ENCODE measurements at places on chromosomes 11 and 22.

GRCh38 chr11:70583781-70584218, 185.5 kb downstream of the CTTN start:
- no peak for DNase-seq

DNA sequence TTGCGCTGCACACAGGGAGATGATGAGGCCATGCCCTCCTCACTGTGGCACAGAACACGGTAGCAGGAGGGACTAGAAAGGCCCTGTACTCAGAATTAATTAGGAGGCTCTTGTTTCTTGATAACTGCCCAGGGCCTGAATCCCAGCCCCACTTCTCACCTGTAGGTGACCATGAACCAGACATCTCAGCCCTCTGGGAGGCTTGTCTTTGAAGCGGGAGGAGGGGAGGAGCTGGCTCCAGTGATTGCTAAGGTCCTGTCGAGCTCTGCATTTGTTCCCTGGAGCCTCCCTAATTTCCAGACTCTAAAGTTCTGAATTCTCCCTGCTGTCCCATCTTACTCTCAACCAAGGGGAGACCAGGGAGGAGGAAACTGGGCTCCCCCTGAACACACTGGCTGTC, 19.8 kb upstream of the OAF start:
- DNase-seq, result no peak

DNA sequence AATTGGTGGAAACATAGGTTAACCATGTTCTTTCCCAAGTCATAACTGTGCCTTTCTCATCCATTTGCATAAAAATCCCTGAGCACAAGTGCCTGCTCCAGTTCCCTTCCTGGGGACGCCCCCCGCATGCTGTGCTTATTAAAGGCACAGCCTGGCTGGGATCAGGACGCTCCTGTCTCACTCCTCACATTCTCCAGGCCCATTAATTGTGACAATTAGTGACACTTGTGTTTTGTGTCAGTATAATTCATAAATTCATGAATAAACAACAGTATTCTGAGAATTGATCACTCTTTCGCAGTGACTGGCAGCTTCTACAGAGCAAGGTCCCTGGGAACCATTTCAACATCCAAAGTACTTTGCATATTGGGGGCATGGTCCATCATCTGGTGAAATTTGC, 1354.4 kb downstream of the TBC1D22A start:
- no peak for DNase-seq

GRCh38 chr11:4441515-4441914, 7.6 kb upstream of the OR52K2 start:
- DNase-seq, result no peak

Data from DMS 273 treated with DMSO at 0.1 percent for 48 hours (cell line).